ENCODE measurements at places on chromosomes 1 and 21. TPM values are rescaled to one million over a fixed set of nuclear protein-coding genes. Genes with fewer than 3 reads are reported as not detected.

DNA sequence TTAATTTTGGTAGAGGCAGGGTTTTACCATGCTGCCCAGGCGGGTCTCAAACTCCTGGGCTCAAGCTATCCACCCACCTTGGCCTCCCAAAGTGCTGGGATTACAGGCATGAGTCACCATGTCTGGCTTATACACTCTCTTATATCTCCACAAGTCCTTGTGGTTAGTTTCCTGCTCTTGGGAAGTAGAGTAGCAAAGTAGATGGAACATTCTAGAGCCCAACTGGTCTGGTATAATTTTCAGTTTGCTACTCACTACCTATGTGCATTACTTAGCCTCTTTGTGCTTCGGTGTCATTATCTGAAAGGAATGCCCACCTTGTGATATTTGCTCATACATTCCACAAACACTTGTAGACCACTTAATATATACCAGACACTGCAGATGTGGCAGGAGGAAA, 96.6 kb upstream of the IPO9 start:
- no peak for DNase-seq

DNA sequence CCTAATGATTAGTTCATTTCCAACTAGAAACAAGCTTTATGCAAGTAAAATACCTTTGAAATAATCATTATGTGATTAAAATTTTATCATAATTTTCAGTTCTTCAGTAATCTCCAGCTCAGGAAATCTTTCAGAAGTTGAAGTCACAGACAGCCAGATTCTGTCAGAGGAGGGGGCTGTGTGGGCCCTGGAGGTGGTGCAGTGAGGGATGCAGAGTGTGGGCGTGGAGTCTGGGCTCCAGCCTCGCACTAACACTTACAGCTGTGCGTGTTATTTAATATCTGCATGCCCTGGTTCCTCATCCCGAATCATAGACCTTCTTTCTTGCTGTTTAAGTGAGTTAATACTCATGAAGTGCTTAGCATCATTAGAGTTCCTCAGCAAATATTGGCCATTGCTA, 23.9 kb downstream of the WDR64 start:
- no peak for DNase-seq

- no peak for DNase-seq
Observed at GRCh38 chr1:20355828-20356735, 65.4 kb downstream of the VWA5B1 start.

DNA sequence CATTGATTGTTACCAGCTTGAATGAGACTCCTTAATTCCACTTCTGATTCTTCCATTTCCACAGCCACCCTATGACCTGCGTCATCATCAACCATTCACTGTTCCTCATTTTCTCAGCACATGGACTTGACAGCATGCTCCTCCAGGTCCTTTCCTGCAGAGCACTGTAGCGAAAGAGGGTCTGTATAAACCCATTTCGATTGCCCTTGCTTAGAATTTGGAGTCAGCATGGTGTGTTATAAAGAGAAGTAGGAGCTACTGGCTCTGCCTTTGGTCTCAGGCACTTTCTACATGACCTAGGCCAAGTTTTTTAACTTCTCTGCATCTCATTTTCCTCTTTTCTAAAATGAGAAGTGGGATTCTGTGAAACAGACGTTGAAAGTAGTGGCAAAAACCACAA, 133.8 kb downstream of the AK5 start:
- no peak for DNase-seq

DNA sequence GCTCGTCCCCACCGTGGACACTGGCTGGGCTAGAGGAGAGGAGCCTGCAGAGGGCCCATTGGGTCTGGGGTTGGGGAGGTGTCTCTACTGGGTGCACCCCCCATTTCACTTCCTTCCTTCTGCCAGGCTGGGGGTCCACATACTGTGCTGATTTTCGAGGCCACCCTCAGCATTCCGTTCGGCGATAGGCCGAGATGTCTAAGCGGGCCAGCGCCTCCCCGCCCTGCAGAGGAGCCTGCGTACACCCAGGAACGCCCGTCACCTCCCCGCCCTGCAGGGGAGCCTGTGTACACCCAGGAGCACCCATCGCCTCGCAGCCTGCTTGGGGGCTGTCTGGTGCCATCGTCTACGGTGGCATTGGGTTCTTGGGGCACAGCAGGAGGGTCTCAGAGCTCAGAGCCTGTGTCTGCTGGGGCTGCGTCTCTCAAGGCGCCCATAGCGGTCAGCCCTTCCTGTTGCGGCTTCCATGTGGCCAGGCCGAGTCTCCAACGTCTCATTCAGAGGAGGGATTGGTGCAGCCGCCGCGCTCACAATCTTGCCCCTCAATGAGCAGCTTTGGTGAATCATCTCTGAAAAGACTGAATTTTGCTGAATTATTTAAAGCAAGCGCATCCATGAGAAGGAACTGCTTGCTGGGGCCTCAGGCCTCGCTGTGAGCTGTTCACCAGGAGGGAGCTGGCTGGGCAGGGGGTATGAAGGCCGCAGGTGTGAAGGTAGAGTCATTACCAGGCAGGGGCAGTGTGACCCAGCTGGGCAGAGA, 30.7 kb upstream of the AGPAT3 start:
- no peak for DNase-seq

- no peak for DNase-seq
Observed at GRCh38 chr1:108953452-108953851, 9.8 kb downstream of the CLCC1 start.

DNA sequence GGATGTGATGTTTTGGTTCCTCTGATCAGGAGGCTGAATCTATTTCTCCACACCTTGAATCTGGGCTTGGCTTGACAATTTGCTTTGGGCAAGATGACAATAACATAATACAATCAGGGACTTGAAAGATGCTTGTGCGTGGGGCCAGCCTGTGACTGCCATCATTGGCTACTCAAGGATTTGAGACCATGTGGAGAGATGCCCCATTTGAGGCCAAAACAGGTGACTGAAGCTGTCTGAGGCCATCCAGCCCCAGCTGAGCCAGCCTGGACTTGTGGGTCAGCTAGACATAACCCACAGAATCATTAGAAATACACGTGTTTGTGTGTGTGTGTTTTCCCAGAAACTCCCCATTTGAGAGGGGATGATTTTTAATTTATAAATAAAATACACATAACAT, 421.5 kb downstream of the PTPRU start:
- DNase-seq = no peak

- no peak for DNase-seq
Observed at GRCh38 chr1:229563701-229564100, 5.2 kb upstream of the ABCB10 start.

DNA sequence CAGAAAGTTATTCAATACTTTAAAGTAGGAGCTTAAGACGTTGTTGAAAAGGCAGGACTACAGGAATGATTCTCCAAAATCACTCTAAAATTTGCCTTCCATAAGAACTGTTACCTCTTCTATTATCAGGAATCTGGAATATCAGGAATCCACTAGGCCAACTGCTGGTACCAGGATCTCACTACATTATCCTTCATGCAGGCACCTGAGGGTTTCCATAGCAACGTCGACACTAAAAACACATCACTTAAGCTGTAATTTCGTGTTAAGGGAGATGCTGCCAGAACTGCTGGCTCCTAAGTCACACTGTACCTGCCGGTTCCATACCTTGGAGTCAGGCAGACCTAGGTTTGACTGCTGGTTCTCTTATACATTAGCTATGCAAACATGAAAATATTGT, 139.7 kb upstream of the C1orf87 start:
- DNase-seq = no peak

DNA sequence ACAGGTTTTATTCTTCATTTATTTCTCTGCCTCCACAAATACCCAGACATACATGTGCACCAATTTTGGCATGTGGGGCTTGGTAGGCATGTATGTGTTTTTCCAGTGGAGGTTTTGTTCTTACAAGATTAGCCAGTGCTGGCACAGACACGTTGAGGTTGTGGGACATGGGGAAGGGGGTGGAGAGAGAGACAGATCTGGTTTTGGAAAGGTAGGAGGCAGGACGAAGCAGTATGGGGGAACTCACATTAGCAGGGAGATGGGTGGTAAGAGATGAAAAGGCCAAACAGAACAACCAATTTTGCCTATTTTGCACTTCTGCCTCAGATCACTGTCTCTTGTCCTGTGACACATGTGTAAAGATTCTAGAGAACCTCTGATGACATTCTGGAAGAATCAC, 166.1 kb upstream of the HMGB4 start:
- DNase-seq = no peak

The RGS21 gene
- not detected for total RNA-seq

Measured in dorsolateral prefrontal cortex (tissue), 122 donors.